ENCODE measurements at places on chromosomes 4 and X.

GRCh38 chr4:65845199-65845773 is 175.0 kb upstream of the EPHA5 start:
- DNase-seq, result no peak

GRCh38 chr4:54332542-54332941 is 103.4 kb downstream of the PDGFRA start:
- peak; percentile 20 for DNase-seq

GRCh38 chr4:11429699-11430045 is 978 bp upstream of the HS3ST1 start:
- no peak for DNase-seq

DNA sequence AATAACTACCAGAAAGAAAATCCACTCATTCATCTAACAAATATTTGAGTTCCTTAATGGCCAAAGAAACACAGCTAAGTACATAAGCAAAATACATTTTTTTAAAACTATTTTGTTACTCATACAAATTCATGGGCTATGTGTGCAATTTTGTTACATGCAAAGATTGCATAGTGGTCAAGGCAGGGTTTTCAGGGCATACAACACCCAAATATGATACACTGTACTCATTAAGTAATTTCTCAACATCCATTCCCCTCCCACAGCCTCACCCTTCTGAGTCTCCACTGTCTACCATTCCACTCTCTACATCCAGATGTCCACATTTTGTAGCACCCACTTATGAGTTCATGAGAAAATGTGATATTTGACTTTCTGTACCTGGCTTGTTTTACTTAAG is 58.2 kb downstream of the BRWD3 start:
- DNase-seq, result no peak

DNA sequence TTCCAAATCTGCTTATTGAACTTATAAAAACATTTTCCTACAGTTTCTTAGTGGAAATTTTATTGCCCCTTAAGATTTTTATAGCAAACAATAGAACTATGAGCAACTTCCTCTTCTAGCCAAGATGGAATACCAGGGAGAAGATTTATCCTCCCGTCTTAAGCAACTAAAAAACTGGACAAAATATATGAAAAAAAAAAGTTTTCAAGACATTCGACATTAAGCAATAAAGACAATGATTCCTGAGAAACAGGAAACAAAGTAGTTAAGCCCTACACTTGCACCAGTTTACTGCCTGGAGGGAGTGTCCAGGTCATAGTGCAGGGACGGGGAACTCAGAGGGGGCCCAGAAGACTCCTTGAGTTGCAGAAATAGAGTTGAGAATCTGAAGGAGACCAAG is 516.1 kb upstream of the DIPK2B start:
- no peak for DNase-seq

- no peak for DNase-seq
Measured at GRCh38 chr4:142480244-142480643, 365.9 kb downstream of the INPP4B start.

GRCh38 chr4:1021386-1022050 is 10.1 kb downstream of the FGFRL1 start:
- no peak for DNase-seq

GRCh38 chrX:15014281-15014680 is 141.1 kb downstream of the MOSPD2 start:
- DNase-seq, result no peak

DNA sequence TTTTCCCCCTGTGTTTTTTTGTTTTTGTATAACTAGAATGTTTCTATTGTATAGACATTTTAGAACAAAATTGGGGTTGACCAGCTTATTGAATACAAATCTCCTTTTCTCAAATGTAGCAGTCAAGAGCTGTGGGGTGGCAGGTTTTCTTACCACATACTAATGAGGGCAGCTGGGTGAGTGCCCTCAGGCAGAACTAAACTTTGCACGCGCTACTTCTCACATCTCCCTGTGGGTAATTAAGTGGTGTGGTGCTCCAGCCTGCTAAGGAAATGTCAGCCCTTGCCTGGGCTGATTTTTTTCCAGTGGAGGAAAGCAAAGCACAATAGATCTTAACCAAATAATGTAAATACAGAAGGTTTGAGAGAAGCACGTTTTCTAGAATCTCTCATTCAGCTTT is 717.6 kb upstream of the TENM3 start:
- DNase-seq, result no peak

DNA sequence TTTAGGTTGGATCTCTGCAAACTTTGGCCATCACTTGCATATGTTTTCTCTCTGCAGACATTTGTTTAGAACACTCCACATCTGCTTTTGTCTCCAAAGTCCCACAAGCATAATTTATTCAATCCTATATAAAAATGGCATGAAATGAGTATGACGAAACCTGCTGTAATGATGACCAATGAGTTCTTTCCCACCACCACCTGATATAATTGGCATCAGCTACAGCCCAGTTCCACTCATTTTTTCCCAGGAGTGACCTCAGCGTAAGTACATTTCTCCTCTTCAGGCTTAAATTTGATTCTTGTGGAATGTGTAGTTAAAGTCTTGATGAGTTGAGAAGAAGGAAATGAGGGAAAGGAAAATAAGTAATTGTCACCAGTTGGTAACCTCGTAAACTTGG is 205.1 kb downstream of the AWAT2 start:
- DNase-seq, result no peak

DNA sequence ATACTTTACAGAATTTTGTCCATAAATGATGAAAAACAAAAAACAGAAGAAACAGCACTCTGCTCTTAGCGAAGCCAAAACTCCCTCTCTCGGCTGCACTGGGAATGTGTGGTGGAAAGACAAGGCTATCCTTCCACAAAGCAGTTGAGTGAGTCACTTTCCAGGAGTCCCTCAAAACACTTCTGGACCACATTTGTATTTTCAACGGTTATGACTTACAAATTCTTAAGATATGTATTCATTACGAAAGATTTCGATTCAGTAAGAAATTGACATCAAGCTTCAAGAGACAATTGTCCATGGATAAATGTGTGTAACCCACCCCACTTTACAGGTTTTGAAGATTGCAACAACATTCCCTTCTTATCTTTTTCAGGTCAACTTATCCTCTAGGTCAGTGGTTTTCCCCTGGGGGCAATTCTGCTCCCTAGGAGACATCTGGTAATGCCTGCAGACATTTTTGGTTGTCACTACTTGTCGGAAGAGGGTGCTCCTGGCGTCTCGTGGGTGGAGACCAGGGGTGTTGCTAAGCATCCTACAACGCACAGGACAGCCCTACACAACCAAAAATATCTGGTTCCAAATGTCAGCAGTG is 66.7 kb upstream of the MTNR1A start:
- no peak for DNase-seq

GRCh38 chr4:163157157-163157556 is 9.5 kb downstream of the NAF1 start:
- no peak for DNase-seq

GRCh38 chr4:180558427-180558826 is 1684.8 kb upstream of the TENM3 start:
- DNase-seq, result no peak

DNA sequence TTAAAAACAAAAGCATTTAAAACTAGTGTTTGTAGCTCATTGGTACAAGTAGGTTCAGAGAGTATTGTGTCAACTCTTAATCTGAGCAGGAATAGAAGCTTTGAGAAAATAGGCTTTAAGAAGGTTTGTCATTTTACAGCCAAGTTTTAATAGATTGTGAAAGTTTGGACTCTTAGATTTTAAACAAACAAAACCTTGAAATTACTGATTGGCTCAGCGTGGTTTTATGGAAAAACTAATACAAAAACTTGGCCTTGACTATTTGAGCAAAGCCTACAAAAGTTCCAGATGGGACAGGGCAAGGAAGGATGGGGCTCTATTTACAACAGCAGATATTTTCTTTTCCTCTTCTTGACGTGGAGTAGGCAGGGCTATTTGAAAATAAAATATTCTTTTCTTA is 16.5 kb downstream of the ZFX start:
- no peak for DNase-seq

GRCh38 chr4:3417448-3417847 is 24.3 kb upstream of the HGFAC start:
- peak; percentile 22 for DNase-seq

DNA sequence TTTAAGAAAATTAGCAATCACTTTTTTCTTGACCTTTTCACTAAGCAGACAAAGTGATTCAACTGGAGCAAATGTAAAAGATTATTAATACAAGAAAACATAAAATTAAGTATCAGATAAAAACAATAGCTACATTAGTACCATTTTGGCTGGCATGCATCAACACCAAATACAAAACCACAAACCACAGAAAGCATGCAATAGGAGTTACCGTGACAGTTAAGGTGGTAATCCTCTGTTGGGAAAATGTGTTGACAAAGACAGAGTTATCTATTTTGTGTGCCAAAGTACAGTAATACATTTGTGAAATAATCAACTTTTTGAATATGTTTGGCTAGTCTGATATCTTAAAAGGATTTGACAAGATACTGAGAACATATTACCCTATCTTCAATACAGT is 89.8 kb upstream of the ETNPPL start:
- no peak for DNase-seq

- no peak for DNase-seq
Measured at GRCh38 chr4:14583331-14583730, 418.9 kb upstream of the CPEB2 start.

DNA sequence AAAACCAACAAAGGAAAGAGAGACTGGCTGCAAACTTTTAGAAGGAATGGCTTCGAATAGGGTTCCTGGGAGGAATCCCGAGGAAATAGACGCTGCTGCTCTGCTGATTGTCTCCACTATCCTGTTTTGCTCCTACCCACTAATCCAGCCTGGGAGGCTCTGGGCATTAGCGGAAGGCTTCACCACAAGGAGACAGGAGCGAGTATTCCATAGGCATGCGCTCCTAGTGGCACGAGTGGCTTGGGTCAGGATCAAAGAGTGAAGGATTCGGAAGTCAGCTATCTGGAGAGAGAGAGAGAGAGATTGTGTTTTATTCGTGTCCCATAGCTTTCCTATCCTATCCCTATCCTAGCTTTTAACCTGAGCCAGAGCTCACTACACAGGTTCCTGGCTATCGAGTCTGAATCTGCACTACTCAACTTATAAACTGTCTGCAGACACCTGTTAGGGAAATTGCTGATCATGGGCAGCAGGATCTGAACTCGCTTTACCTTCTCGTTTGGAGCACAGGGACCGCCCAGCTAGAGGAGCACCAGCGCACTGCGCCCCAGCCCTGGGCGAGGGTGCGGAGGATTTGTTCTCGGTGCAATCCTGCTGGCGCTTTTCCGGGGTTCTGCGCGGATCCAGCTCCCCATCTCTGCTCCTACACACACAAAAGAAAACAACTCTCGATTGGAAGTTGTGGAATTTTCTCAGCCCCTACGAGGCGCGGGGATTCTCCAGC is 740 bp upstream of the NPY2R start:
- DNase-seq, result no peak

DNA sequence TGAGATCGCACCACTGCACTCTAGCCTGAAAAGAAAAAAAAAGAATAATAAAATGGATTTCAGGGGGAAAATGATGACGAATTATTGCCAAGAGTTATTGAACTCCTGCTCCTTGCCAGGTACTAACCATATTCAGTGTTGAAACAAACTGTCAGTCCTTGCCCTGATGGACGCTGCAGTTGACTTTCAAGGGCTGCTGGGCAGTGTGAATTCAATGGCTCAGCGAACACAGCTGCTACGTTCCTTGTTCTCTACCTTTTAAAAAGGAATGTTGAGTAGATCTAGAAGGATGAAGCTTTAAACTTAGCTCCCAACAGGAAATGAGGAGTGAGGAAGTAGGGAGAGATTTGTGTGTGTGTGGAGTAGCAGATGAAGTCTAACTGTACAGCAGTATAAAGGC is 2.7 kb downstream of the LIMCH1 start:
- no peak for DNase-seq

DNA sequence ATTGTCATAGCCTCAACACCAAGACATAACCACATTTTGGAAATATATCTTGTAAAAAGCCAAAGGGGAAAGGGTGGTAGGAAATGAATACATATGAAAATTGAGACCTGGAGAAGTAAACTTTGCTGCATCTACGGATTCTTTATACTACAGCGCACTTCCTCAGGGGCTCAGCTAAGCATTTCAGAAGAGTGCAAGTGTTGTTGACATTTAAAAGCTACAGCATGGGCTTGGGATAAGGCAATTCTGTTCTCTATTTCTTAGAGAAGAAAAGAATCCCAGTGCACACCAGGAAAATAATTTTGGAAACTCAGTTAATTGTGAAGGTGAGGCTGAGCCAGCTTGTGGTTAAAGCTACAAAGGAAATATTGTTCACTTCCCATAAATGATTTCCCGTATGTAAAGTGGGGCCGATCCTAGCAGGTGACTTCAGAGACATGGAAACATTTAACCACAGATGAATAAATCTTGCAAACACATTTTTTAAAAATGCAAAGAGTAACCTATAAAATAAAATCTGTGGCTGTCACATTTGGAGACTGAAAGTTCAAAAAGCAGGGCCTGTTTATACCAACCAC is 12.6 kb upstream of the GBA3 start:
- no peak for DNase-seq

Measured in head of caudate nucleus (tissue), 42 donors.